ENCODE measurements at places on chromosomes 2 and 18.

DNA sequence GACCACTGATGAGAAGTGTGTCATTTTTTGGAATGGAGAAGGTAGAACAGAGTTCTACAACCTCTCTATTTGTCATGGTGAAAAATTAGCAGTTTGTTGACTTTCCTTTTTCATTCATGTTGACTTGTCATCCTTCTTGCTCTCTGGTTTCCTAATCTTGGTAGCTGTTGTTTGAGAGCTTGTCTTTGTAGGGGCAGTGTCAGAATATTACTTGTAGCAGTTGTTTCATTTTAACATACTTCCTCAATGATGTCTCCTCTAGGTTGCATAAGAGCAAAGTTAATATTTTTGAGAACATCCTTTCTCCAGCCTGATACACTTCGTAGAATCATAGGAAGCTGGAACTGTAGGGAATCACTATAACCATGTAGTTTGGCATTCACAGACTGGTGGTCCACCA is 368.2 kb upstream of the FANCL start:
- DNase-seq, result no peak

- no peak for DNase-seq
These were observed 46.7 kb downstream of the MAPK4 start for GRCh38 chr18:50606609-50607008.

- no peak for DNase-seq
These were observed 268.4 kb upstream of the CDH19 start for GRCh38 chr18:66872277-66872676.

DNA sequence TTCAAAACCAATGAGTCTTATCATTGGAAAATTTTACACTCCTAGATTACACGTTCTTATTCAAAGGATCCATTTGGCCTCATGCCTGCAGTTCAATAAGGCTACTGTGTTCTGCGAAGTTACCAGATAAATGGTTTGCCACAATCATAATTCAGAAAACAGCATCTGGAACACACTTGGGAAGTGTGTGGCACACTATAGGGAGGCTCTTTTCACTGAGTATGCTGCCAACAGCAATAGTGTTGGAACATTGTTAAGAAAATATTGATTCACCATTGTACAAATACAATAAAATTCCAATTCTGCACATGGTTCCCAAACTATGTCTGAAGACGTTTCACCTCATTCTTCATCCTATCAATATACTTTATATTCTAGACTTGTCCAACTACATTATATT is 141.4 kb upstream of the DOK6 start:
- DNase-seq, result no peak

- DNase-seq, result no peak
These were observed 238.2 kb upstream of the RBBP8 start for GRCh38 chr18:22694954-22695353.

GRCh38 chr2:239321596-239322415 is 79.0 kb downstream of the HDAC4 start:
- no peak for DNase-seq

DNA sequence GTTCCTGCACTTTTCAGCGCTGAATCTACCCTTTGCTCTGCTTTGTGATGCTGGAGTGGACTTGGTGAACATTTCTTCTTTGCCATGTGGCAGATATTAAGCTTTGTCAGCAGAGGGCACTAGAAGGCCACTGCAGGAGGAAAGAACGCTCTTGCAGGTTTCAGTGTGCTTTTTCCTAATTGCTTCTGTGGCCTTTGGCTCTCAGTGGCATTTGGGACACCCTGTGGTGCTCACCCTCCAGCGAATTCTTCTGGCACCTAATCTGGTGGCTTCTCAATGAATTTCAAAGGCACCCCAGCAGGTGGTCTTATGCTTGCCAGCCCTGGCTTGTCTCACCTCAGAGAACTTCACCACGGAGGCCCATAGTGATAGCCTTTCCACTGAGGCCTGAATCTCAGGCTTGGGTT is 146.7 kb downstream of the MYO3B start:
- no peak for DNase-seq

DNA sequence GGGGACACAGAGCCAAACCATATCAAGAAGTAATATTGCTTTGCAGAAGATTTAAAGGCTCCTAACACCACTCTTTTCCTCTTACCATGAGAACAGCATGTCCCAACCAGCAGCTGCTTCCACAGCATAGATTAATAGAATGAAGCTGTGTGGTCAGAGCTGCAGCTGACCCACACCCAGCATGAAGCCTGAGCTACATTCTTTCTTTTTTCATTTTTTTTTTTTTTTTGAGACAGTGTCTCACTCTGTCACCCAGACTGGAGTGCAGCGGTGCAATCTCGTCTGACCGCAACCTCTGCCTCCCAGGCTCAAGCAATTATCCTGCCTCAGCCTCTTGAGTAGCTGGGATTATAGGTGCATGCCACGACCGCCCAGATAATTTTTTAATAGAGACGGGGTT is 289.8 kb downstream of the RAD51AP2 start:
- DNase-seq, result no peak

DNA sequence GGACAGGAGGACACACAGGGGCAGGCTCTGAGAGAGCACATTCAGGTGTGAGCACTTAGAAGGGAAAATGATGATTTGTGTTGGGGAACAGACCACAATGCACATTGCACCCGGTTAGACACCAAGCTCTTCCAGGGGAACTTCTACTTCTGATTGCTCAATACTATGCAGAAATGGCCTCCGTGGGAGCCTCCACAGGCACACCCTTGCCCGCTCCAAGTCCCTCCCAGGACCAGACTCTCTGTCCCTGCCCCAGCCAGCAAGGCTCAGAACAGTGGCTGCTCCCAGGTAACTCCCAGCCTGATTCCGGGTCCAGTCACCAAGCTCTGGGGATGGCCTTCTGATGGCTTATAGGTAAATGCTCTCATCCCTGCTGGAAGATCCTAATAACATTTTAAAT is 56.2 kb downstream of the BCL2L11 start:
- no peak for DNase-seq

DNA sequence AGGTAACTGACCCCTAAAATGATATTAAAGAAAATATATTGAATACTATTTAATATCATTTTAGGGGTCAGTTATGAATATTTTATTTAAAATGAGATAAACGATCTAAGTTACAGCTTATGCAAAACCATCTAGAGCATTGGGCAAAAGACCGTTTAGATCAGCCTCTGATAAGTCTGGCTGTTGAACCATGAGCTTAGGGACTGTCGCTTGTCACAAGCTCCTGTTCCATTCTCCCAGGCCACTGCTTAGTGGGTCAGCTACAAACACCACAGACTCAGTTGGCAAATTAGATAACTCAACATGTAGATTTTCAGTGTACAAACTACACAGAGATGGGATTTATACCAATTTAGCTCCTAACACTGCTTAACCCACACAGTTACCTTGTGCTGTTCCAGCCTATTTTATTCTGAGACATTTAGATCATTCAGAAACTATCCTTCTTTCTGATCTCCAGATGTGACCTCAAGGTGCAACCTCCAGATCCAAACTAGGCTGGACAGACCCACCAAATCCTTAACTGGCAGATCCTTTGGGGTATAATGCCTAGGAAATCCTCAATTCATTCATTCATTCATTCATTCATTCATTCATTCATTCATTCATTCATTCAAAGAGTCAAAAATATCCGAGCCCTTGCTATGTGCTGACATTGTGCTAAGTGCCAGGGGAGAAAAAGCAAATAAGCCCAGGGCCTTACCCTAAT is 82.8 kb downstream of the HRH4 start:
- no peak for DNase-seq

DNA sequence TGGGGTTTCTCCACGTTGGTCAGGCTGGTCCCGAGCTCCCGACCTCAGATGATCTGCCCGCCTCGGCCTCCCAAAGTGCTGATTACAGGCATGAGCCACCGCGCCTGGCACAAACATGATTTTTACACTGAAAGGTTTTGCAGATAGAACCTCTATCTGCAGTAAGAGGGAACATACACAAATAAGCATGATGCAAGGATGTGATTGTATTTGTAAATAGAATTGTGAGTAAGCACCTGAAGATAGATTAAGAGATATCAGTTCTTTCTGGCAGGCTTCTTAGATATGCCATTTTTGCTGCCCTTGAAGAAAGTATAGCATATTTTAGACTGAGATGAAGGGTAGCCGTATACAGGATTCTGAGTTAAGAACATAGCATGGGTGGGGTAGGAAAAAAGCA is 3.6 kb downstream of the COMMD1 start:
- DNase-seq, result no peak

DNA sequence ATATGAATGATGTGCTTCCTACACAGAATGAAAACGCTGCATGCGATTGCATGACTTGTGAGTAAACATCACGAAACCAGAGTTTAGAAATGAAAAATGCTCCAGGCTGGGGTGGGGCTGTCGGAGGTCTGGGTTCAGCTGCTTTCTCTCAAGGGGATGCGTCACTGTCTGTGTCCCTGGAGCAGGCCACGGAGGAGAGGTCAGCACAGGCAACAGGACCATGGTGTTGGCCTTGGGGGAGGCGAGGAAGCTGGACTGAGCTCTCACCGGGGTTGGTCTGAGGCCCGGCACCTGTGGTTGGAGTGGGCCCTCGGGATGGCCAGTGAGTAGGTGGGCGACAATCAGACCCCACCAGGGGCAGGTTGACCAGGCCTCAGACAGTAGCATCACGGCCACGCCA is 89.0 kb upstream of the TMEM18 start:
- no peak for DNase-seq

- no peak for DNase-seq
These were observed 292.5 kb upstream of the HDAC4 start for GRCh38 chr2:239693330-239693729.

DNA sequence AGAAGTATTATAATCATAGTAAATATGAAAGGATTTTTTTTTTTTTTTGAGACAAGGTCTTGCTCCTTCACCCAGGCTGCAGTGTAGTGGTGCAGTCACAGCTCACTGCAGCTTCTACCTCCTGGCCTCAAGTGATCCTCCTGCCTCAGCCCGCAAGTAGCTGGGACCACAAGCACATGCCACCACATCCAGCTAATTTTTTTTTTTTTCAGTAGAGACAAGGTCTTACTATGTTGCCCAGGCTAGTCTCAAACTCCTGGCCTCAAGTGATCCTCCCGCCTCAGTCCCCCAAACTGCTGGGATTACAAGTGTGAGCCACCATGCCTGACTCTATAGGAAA is 301.6 kb upstream of the STON1 start:
- DNase-seq, result no peak

- no peak for DNase-seq
These were observed 101.5 kb downstream of the ARHGAP15 start for GRCh38 chr2:143230506-143231253.

DNA sequence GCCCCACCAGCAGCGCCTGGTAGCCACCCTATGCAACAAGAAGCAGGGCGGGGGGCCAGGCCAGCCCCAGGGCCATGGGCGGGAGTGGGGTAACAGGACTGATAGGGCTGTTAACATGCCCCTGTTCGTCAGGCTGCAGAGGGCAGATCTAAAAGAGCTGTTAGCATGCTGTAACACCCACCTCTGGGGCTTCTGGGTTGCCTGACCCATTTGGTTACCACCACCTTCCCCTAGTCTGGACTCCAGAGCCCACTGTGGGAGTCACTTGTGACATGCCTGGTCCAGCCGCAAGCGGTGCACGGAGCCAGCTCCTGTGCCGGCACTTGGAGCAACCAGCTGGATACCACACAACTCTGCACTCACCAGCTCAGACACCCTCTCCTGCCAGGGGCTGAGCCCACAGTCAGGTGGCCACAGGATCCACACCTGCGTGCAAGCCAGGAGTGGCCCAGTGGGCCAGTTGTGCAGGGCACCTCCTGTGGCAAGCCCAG is 2.1 kb downstream of the METTL8 start:
- no peak for DNase-seq

- no peak for DNase-seq
These were observed 15.4 kb downstream of the GDF7 start for GRCh38 chr2:20682167-20682920.

DNA sequence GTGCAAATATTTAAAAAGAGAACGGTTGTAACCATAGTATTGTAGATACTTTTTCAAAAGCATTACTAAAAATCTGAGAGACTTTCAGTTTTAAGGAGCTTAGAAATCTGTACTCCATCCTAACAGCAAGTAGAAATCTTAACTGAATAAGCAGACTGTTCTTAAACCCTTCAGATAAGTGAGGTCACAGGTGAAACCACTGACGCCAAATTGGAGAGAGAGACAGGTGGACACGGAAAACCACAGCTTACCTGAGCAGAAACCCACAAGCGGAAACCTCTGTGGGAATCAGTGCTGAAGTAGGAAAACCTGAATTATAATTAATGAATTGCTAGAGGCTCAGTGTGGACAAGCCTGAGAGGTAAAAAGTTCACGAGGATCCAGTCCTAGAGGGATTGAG is 959.4 kb upstream of the CELF4 start:
- no peak for DNase-seq

- no peak for DNase-seq
These were observed 15.0 kb downstream of the CERS6 start for GRCh38 chr2:168471163-168471475.

GRCh38 chr2:225662101-225662500 is 262.6 kb downstream of the NYAP2 start:
- DNase-seq, result no peak

DNA sequence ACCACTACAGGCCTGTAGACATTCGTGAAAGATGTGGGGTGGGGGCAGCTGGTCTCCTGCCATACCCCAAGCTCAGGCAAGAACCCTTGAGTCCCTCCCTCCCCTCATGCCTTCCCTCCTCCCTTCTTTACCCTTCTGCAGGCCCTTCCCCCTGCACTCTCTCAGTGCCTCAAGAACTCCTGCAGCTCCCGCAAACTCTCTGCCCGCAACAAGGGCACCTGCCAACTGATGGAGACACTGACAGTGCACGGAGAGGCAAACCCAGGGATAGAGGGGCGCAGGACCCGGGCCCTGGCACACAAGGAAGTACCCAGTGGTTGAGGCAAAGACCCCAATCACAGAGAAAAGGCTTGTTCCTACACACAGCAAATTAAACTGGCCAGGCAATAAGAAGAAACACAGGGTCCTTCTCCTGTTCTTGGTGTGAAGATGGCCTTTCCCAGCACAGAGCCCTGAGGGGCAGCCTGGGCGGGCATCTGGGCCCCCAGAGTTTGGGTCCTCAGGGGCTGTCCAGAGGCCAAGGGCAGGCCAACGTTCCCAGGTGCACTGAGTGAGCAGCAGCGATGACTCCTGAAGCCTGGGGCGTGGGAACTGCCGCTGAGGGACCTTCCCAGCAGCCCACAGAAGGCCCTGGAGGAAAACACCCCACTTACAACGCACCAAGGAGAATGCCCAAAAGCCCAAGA is 1.6 kb downstream of the TEKT4 start:
- DNase-seq, result no peak

DNA sequence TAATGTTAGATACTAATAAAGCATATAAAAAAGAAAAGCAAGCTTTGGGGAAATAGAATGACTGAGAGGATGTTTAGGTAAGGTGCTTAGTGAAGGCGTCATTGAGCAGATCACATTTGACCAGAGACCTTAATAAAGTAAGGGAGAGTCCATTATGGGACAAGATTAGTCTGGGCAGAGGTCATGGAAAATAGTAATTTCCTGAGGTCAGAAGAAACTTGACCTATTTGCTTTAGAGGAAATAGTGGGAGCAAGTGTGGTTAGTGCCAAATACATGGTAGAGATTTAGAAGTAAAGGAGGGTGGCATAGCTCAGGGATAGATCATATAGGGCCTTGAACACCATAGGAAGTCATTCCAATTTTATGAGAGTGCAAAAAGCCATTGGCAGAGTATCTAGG is 24.5 kb upstream of the SLC8A1 start:
- DNase-seq, result no peak

Measured in stimulated activated CD8-positive, alpha-beta memory T cell treated with anti-CD3 and anti-CD28 coated beads, Interleukin-4, amount 100 ng/mL, for 1 hour (primary cell).